ENCODE measurements at places on chromosomes 13 and 19.
A peak's percentile ranks its signal among the peaks of the same experiment; 100 is the strongest.

- DNase-seq, result no peak
Measured at GRCh38 chr19:5156231-5156986, 184.2 kb downstream of the PTPRS start.

DNA sequence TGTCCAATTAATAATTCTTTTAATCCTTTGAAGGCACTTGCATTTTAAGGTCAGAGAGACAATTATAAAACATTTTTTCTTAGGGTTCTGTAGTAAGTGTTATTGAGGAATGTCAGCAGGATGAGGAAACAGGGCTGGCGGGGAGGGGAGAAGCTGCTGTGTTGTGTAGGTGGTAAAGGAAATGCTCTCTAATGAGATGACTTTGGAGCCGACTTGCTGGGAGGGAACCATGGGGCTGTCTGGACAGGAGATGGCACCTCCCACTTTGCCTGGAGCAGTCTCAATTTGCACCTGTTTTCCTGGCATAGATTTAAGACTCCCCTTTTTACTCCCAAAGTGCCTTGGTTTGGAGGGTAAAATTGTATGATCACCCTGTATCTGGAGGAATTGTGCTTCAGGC, 230.4 kb downstream of the ATP8A2 start:
- no peak for DNase-seq

GRCh38 chr13:113105032-113105920, at the start of gene F7:
TSS of gene F7 (plus strand) at chr13:113105791. CDS start at chr13:113105842, 51 bp downstream.
- DNase-seq, result no peak

DNA sequence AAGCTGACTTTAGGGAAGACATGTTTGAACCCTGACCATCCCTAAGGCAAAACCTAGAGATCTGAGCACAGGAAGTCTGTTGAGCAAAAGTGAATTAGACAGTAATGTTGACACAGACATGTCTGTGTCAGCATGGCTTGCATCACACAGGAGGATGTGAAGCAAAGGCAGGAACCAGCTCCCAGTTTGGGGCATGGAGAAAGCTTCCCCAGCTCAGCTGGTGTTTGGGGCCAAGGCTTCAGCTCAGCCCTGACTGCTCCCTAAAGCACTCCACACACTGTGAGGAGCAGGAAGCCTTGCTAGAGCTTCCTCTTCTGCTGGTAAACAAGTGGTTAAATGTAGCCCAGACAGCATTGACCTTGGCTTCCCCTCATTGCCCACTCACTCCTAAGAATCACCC, 153.8 kb upstream of the UBL3 start:
- peak; percentile 85 for DNase-seq

DNA sequence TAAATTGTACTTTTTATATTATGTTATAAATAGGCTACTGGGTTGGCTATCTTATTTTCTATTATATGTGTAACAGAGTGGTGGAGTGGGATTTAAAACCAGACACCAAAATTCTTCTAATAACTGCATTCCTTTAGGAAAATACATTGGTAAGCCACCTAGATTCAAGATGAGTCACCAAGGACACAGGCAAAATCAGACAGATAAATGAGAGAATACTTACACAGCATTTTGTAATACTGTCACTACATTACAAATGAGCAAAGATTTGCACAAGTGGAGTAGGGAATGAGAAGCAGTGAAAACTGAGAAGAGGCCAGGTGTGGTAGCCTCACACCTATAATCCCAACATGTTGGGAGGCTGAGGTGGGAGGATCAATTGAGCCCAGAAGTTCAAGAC, 6.2 kb upstream of the SPART start:
- DNase-seq, result no peak

- peak; percentile 29 for DNase-seq
Measured at GRCh38 chr19:48152551-48152950, 17.6 kb downstream of the LIG1 start.

DNA sequence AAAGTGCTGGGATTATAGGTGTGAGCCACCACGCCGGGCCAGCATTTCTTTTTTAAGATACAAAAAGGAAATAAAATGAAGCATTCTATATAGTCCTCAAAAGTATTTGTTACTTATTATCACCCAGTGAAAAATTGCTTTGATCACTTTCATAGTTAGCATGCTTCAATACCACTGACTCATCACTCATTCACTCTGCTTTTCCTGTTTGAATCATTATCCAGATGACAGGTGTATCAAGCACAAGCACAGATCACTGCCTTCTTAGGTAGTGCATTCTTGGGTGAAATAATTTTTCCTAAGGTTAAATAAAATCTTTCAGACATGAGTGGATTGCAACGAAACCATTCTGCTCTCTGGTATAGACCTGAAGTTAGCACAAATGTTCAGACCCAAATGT, 35.8 kb upstream of the SPART start:
- no peak for DNase-seq

- DNase-seq, result no peak
Measured at GRCh38 chr19:21910318-21910717, 74.3 kb upstream of the ZNF43 start.

GRCh38 chr19:43525836-43526771, 897 bp downstream of the ETHE1 start:
- no peak for DNase-seq

DNA sequence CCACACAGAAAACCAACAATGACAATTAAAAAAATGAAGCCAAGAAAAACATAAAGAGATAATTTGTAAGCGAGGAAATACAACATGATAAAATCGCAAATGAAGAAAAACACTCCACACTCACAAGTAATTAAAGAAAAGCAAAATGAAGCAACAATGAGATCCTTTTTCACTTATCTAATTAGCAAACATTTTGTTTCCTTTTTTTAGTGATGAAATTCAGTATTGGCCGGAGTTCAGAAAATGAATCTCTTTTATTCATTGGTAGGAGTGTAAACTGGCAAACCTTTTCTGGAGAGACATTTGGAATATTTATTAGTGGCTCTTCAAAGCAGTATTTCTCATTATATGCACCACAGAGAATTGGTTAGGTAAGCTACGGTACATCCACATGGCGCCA, 70.6 kb upstream of the POMP start:
- DNase-seq, result peak; percentile 34

DNA sequence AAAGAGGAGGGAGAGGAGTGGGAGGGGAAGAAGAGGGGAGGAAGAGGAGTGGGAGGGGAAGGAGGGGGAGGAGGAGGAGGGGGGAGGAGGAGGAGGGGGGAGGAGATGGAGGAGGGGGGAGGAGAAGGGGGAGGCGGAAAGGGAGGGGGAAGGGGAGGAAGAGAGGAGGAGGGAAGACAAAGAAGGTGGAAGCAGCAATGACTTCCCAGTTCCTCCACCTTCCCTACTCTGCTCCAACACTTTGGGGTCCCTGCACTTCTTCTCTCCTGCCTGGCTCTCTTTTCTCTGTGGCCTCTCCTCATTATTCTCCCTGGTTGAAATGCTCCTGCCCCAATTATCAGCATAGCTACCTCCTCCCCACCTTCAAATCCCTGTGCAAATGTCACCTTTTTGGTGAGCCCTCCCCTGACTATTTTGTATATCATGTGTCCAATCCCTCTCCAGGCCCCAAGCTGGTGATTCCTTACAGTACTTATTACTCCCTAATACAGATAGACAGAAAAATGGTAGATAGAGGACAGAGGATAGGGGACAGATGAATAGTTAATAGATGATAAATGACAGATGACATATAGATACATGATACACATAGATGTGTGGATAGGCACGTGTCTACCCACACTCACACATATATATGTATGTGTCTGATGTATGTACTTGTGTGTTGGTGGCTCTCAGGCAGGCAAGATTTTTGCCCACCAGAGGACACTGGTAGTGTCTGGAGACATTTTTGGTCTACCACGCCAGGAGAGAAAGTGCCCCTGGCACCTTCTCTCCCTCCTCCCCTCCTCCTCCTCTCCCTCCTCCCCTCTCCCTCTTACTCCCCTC, 25.2 kb downstream of the NLRP9 start:
- no peak for DNase-seq

GRCh38 chr13:100951016-100951415, 276.4 kb upstream of the TMTC4 start:
- DNase-seq, result no peak

- no peak for DNase-seq
Measured at GRCh38 chr19:58034477-58034793, 610 bp downstream of the ZSCAN1 start.

- DNase-seq, result no peak
Measured at GRCh38 chr19:7355151-7355820, 6.5 kb downstream of the ARHGEF18 start.

DNA sequence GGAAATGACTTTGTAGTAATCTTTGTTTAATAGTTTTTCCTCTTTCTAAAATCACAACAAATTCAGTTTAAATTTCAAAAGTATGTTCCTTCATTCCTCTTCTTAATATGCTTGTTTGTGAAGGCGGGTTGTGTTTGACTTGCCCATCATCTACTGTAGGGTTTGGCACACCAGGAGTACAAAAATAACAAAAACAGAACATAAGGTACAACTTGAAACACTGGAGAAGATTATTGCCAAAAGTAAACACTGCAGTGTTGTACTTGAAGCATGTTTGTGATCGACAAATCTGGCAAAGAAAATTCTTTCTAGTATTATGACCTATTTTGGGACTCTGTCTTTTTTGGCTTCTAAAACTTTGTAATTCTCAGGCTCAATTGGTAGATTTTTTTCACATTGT, 518.6 kb downstream of the SLITRK5 start:
- DNase-seq, result no peak

GRCh38 chr13:30341815-30342570, 34.6 kb upstream of the KATNAL1 start:
- no peak for DNase-seq

DNA sequence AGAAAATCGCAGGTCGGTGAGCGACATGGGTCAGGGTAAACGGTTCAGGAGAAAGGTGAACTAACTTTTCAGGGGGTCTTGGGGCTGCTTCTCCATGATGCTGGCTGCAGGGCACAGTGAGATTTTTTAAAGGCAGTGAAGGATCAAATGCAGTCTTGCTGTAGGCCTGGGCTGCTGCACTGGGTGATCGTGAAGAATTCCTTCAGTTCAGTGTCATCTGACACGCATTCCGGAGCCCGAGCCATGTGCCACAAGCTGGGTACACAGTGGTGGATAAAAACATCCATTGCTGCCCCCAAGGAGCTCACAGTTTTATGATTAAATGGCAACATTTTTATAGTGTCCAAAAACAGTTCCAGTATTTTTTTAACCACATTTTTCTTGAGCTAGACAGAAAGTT, 56.3 kb upstream of the GPR12 start:
- DNase-seq, result no peak

GRCh38 chr19:44785993-44786392, 8.3 kb downstream of the CBLC start:
- DNase-seq, result no peak

DNA sequence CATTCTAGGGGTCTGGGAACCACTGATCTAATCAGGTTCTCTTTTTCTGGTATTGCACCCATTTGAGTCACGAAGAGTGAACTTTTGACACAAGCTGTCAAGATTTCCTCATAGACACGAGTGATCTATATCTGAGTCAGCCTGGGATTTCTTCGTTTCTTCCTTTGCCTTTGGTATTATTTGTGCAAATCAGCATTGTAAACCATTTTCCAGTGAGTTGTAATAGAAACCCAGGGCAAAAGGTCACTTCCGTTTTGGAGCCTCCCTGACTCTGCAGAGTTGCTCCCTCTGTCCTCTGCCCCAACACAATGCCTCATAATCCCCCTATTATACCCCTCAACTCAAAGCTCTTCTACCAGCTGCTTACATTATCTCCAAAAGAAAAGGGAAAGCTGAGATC, 615.1 kb downstream of the EFNB2 start:
- DNase-seq, result no peak

Data from AML-193 (cell line).